Stimulated activated naive CD8-positive, alpha-beta T cell treated with anti-CD3 and anti-CD28 coated beads, Interleukin-15, amount 100 ng/mL, for 72 hours (primary cell): ENCODE measurements at places on chromosomes 2 and 18.

DNA sequence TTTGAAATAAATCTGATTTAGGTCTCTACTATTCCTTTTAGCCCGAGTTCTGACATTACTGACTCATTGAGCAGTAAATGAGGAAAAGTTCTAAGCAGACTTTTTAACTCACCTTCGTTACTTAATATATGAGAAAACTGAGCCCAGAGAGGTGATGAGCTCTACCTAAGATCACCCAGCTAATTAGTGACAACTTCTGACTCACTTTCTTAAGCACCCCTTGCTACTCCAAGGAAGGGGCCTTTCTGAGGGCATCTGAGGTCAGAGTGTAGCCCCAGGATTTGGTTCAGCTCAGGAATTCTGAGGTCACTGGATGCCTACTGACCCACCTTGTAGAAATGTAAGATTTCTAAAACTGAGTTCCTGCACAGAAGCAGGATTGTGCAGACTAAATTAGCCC lies 102.2 kb upstream of the FZD5 start:
- DNase-seq, result no peak

- DNase-seq, result no peak
Measured at GRCh38 chr2:23050388-23050787, 334.6 kb upstream of the KLHL29 start.

- DNase-seq, result peak; percentile 16
Measured at GRCh38 chr2:241035142-241035817, 36.9 kb downstream of the SNED1 start.

- no peak for DNase-seq
Measured at GRCh38 chr2:28802975-28803429, 7.6 kb upstream of the SPDYA start.

GRCh38 chr18:6010921-6011320 lies 115.6 kb upstream of the TMEM200C start:
- no peak for DNase-seq

DNA sequence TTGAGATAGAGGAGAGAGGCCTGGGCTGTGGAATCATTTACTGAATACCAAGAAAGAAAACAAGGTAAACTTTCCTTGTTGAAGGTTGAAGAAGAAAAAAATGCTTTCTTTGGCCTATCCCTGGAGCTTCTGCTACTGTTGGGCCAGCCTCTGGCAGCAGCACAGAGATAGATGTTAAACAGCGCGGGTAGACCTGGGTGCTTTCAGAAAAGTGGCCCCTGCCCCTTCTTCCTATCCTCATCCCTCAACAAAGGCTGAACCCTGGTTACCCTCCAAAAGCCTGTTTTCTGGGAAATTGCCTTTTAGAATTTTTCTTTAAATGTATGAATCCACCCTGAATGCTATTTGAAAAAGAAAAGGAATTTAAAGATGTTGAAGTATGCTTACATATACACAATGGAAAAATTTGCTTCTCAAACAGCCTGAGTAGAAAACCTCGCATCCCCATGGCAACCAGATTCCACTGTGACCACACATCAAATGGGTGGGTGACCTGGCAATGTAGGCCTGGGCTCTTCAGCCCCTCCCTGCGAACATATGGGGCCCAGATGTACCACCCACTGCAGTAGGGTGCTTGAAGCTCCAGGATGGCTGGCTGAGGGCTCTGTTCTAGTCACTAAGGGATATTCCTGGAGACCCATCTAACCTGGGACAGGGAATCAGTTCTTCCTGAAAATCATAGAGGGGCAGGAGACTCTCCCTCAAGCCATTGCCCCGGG lies 23.4 kb upstream of the CHRNA1 start:
- no peak for DNase-seq

DNA sequence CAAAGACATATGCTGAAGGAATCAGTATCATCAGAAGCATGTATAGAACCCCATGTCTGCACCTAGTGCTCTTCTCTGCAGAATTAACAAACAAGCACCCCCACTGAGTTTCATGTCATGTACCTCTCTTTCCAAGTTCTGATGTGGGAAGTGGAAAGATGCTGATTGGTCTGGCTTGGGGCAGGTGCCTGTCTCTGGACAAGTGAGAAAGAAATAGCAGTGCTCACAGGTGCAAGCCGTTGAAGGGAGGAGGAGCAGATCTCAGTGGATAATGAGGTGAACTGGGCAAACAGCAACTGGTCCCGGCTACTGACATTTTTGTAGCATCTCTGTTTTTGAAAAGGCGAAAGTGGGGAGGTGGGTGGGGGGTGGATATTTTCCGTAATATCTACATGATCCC lies 17.5 kb upstream of the ACVR1 start:
- DNase-seq, result no peak

GRCh38 chr18:55356815-55357214 lies 231.2 kb downstream of the TCF4 start:
- no peak for DNase-seq

GRCh38 chr2:120515759-120516678 lies 170.1 kb downstream of the INHBB start:
- DNase-seq, result no peak

DNA sequence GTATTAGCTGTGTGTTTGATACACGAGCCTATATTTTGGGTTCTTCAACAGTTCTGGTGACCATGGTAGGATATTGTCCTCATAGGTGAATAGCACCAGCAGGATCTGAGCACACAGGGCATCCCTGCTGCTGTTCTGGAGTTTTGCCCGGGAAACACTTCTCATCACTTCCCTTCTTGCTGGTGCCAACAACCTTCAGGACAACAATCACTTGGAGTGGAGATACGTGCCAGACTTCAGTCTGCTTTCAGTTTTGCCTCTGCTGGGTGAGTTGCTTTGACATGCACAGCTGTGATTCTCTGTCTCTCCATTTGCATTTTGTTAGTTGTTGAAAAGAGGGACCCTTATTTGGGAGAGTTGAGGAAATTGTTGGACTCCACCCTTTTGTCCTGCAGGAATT lies 1347.2 kb upstream of the DDX18 start:
- no peak for DNase-seq
